ENCODE measurements at places on chromosomes 3 and 15.

DNA sequence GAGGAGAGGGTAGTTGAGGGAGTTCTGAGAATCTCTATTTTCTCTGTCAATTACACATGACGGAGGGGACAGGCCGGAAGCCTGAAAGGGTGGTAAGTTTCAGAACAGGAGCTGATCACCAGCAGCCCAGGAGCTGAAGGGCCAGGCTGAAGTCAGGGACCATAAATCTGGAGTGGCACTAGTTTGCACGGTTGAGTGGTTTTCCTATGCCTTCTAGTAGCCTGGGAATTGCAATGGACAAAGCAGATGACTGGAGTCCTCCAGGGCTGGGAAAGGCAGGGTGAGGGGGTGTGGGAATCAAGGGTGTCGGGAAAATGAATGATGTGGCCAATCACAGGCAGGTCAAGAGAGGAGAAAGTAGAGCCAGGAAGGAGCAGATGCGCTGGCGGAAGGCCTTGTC, 72.5 kb downstream of the MAGEF1 start:
- DNase-seq, result no peak

GRCh38 chr3:17130956-17131355, 246.2 kb downstream of the PLCL2 start:
- DNase-seq, result no peak

DNA sequence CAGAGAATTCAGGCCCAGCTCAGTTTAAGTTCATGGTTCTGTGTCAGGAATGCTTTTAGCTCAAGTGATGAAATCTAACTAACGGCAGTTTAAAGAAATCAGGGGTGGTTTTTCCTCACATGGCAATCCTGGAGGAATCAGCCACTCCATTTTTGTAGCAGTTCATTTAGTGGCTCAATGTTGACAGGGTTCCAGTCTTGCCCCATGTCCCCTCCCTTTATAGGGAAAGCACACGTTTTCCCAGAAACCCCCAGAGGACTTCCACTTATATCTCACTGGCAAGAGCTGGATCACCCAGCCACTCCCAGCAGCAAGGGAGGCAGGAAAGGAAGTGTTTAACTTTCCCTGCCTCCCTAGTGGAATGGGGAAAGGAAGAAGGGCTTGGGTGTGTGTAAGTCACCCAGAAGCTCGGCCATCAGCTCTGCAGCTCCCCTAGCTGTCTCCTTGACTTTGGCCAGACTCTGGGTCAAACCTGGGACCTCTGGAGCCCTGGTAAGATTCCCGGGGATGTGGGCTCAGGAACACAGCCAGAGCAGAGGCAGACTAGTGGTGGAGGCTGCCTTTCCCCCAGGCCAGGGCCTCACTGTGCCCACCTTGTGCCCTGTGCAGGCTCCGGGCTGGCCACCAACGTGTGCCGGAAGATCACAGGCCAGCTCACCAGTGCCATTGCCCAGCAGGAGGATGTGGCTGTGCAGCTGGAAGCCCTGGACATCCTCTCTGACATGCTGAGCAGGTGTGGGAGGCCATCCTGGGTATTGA, 11.3 kb downstream of the CAND2 start:
- DNase-seq, result no peak

DNA sequence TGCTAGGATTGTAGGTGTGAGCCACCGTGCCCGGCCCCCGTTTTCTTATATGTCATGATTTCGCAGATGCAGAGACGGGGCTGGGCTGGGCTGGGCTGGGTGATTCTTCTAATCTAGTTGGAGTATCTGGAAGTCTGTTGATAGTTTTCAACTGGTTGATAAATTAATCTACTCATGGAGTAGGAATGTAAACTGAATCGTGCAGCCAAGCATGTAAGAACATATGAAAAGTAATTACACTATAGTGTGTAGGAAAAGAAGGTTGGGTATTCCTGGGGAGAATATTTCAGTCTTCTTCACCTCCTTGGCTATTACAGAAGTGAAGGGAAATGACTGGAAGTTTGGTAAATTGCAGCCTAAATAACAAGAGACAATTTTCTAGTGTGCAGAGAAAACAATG, 82.6 kb upstream of the MAGI1 start:
- no peak for DNase-seq

DNA sequence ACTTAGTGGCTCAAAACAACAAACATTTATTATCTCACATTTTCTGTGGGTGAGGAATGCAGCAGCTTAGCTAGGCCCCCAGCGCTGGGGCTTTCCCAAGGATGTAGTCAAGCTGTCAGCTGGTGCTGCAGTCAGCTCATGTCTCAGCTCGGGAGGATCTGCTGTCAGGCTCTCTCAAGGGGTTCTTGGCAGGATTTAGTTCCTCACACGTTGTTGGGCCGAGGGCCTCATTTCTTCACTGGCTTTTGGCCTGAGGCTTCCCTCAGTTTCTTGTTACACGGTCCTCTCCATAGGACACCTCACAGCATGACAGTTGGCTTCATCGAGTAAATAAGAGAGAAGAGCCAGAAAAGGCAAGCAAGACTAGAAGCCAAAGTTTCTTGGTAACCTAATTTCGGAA, 13.7 kb upstream of the U2SURP start:
- DNase-seq, result no peak

GRCh38 chr15:101122266-101122665, 129.6 kb downstream of the CHSY1 start:
- no peak for DNase-seq

- no peak for DNase-seq
Observed at GRCh38 chr3:124246949-124247348, 255.0 kb upstream of the ROPN1 start.

DNA sequence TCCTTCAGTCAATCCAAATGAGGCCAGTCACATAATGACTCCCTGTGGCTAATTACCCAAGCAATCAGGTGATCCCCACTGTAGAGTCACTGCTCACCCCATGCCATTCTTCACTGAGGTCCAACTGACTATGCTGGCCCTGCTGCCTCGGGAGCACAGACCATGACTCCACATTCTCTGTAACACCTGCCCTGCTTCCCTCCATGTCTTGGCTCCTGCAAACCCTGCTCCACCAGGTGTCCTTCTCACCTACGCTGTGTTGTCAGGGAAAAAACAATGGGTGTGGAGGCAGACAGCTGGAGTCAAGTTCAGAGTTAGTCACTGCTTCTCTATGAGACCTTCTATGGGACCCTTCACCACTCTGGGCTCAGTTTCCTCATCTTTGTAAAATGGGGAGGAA, 6.1 kb upstream of the SFMBT1 start:
- no peak for DNase-seq

GRCh38 chr15:93288728-93289294, 199.8 kb upstream of the RGMA start:
- no peak for DNase-seq

- DNase-seq, result no peak
Observed at GRCh38 chr15:65233696-65234095, 22.4 kb upstream of the CILP start.

GRCh38 chr3:183328164-183328563, 75.1 kb downstream of the B3GNT5 start:
- DNase-seq, result no peak

GRCh38 chr3:140733623-140734022, 55.8 kb downstream of the TRIM42 start:
- DNase-seq, result no peak

GRCh38 chr15:55281517-55282228, 7.9 kb downstream of the RAB27A start:
- no peak for DNase-seq

DNA sequence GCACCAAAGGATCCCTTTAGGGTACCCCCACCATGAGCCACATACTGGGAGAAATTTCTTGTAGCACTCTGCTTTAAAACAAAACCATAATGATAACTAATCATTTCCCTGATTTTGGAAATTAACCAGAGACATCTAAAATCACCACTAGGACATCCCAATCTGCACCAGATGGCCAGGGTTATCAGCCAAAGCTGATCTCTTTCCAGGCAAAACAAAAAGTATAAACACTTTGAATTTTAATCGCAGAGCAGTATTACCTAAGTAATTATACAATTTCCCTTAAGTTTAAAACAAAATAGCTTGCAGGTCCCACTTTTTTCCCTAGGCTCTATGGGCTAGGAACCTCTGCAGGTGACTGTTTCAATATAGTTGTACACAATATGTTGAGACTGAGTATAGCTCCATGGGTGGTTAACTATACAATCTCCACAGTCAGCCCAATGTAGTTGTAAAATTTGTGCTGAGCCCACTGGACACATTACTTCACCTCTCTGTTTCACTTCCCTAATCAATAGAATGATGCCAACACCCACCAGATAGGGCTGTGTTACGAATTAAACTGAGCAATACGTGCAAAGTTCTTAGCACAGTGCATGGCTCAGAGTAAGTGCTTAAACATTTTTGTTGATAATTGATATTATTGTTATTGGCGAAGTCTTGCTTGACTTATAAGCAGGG, 629 bp upstream of the NOX5 start:
- DNase-seq, result no peak

DNA sequence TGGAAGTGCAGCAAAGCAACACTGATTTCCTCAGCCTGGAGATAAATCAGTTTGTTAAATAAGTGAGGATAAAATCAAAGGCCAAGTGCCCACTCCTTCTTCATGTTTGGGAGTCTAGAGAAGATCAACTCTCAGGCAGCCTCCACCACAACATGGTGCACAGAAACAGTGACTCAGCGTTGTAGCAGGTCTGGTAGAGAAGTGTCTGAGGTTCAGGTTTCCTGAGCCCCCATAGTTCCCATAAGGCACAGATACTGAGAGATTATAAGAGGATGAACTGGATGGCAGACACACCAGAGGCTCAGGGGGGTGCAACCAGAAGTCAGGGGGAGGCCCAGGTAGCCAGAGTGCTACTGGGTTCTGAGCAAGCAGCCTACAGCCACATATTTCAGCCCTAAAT, 166.7 kb downstream of the FRMD5 start:
- no peak for DNase-seq

- no peak for DNase-seq
Observed at GRCh38 chr3:14152233-14152962, 26.0 kb downstream of the XPC start.

DNA sequence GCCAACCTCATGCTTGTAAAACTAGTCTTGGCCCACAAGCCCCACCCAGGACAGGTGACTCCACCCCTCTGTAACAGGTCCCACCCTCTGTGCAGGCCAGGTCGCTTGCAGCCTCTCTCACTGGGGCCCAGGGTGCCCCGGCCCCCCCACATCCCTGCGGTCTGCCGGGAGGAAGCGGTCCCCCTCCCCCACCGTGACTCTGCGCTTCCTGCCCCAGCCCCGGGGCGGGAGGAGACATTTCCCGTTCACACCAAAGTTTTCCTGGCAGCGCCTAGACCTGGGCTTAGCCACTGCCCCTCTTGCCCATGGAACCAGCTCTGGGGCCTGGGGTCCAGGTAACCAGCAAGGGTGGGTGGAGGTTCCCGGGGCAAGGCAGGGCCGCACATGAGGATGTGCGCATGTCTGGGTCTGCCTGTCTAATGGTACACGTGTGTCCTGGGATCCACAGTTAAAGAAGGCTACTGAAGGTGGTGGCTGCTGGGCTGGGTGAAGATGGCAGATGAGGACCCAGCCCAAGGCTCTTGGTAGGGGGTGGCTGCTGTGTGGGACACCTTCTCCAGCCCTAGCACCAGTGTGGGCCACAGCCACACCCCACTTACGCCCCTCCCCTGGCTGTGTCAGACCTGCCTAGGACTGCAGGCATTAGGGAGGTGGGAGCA, 8.4 kb downstream of the NBEAL2 start:
- peak; percentile 62 for DNase-seq

GRCh38 chr3:127590282-127590592, 296 bp downstream of the TPRA1 start:
- DNase-seq, result no peak

DNA sequence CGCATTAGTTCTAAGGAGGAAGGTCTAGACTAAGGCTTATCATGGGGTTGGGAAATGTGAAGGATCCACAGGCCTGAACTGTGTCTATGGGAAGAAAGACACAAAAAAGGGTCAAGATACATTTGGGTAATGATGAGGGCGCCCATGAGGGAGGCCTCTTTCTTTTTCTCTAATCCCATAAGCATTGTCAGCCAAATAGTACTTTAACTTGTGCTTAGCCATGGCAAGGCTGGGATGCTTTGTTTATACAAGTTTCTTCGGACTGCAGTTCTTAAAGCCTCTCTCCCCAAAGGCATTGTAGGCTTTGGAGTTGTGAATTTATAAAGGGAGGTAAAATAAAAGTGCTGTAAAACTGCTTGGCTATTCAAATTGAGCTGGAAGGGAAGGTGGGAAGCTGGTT, 23.4 kb downstream of the ARMC8 start:
- DNase-seq, result no peak

GRCh38 chr3:81289676-81290075, 471.8 kb downstream of the GBE1 start:
- no peak for DNase-seq

GRCh38 chr3:40714771-40715345, 190.1 kb downstream of the ZNF621 start:
- DNase-seq, result no peak

GRCh38 chr3:69059688-69060087, 7.6 kb upstream of the TMF1 start:
- DNase-seq, result no peak

DNA sequence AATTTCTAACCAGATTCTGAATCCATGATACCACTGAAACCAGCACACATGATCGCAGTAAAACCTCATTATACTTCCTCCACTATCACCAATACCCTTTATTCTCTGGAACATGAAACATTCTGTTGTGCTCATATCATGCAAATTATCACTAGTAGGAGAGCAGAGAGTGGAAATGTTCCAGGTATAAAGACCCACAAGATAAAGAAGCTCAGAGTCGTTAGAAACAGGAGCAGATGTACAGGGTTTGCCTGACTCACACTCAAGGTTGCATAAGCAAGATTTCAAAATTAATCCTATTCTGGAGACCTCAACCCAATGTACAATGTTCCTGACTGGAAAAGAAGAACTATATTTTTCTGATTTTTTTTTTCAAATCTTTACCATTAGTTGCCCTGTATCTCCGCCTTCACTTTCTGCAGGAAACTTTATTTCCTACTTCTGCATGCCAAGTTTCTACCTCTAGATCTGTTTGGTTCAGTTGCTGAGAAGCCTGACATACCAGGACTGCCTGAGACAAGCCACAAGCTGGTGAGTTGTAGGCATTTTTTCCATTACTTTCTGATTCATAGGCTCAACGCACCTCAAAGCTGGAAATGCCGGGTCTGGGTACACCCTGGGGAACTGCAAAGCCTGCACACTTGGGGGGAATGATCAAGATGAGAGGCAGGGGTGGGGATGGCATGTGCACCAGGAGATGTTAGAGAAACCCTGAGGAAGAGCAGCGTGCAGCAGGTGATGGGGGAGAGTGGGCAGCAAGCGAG, at the start of gene CCR2:
Gene CCR2, plus strand, starts transcription at position 465 of the 764 bp plus-strand sequence. CDS start 3,417 bp downstream, outside the sequence.
- no peak for DNase-seq
